ENCODE measurements at places on chromosomes 4 and X.
A peak's percentile ranks its signal among the peaks of the same experiment; 100 is the strongest.

DNA sequence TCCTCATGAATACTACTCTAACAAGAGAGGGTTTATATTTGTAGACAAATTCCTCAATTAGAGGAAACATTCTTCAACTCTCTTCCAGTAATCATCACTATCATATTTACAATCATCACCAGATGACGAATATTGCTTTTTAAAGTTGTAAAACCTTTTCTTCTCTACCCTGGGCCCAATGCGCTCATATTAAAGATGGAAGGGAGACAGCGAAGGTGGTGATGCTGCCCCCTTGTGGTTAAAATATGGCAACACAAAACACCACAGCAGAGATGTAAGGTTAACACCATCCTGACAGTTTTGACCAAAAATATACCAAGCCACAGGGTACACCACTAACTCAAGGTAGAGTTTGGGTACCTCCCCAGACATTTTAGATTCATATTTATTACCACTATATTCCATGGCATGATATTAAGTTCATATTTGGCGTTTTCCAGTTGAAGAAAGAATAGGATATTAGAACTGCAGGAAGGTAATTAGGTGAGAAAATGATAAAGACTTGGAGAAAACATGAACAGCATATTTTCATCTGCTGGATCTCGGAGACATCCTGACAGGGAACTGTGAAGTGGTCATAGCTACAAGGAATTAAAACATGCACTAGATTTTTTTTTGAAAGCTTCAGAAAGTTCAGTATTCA lies 72.8 kb downstream of the SLC9A7 start:
- peak; percentile 19 for DNase-seq

GRCh38 chr4:84966382-84967242 lies at the start of gene WDFY3:
Gene WDFY3, minus strand, starts transcription at chr4:84966690. Its CDS starts 106,099 bp downstream, at chr4:84860591.
- peak; percentile 79 for DNase-seq

DNA sequence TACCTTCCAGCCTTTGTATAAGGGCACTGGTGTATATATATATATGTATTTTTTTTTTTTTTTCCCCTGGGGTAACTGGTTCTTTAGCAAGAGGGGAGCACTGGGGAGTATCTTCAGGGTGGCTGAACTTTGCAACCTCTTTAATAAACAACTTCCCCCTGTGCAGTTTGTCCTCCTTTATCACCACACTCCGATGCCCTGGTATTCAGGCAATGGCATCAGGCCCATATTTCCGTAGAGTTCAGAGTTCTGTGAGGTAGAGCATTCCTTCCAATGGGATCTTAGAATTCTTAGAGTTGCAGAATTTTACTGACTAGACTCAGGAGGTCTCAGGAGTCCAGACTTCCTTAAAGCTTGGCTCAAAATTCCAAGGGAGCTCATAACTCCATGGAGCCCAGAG lies 24.6 kb downstream of the NYX start:
- no peak for DNase-seq

- DNase-seq, result no peak
These were observed 758 bp upstream of the NR3C2 start for GRCh38 chr4:148442832-148443511.

DNA sequence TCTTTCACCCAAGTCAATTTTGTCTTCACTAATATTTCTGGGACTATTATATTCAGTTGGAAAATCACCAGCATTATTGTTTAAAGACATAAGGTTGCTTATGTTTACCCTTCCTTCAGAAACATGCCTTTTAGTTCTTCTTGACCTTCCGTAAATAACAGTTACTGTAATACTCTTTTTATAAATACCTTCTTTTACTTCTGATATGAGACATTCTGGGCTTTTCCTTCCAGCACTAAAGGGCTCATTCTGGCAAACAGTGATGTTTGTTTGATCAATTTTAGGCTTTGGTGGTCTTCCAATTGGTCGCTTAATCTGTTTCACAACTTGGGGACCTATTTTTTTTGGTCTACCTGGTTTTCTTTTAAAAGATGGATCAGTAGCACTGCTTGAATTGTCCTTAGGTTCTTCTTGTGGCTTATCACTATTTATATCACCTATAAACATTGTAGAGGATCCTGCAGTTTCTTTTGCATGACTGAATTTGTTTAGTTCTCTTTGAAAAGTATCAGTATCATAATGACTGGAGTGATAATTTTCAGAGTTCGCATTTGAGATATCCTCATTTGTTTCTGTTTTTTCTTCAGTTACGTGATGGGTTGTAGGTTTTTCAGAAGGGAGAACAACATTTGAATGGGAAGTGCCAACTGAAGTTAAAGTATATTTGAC lies 64.8 kb downstream of the NCAPG start:
- DNase-seq, result no peak

DNA sequence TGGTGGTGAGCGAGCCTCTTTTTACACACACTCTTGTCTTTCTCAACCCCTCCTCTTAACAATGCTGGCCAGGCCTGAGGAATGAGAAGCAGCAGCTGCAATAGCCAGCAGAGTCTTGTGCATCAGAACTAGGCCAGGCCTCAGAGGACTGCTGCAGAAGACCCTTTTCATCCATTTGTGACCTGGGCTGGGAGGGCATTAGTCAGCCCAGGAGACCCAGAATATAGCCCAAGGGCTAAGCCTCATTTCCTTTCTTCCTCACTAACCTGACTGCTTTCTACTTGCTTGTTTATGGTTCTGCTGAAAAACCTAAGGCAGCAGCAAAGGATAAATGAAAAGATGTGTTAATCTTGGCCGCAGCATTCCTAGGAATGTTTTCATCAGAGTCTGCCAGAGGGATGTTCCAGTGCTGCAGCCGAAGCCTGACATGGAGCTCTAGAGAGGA lies 254.7 kb upstream of the AR start:
- DNase-seq, result no peak

DNA sequence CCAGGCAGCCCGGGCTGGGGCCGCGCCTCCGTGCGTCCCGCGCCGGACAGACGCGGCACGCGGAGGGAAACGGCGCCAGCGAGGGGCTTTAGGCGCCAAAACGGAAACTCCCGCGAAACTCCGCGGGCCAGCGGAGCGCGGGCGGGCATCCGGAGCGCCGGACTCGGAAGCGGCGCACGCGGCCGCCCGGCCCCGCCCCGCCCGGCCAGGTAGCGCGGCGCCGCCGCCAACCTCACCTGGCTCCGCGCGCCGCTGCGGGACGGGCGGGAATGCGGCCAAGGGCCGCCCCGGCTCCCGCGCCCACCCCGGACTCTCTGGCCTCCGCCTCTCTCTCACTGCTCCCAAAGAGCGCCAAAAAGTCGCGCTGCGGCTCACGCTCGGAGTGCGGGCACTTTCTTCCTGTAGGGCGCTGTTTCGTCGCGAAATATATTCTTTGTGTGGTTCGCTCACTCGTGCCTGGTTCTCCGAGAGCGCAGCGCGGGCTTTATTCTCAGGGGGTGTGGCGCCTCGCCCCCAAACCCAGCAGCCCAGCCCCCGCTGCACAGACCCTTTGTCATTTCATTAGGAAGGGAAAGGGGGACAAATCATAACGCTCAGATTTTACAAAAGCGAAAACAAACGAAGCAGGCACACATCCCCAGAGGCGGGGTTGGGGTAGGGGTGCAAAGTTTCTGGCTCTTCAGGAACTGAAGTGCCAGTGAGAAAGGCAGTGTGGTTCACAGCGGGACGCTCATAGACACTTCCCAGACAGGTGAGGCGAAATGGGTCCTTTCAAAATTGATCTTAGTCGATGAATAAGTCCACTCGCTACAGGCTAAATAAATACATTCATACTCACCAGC lies 961 bp upstream of the MBNL3 start:
- peak; percentile 50 for DNase-seq

- no peak for DNase-seq
These were observed 2385.0 kb upstream of the TENM3 start for GRCh38 chr4:179858221-179858620.

DNA sequence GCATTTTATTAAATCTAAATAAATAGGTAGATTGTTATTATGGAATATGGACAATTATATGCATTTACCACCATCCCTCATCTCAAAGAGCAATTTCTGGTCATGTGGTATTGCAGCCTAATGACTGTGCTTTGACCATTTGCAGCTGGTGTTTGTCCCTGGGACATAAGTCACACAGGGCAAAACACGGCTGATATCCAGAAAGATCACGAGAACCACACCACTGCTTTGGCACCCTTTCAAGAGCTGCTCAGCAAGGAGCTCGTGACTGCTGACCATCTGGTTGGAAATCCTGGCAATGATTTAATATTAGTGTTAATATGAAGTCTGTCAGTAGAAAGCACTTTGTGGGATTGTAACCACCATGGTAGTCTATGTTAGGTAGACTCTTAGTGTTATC lies 545.0 kb downstream of the GBA3 start:
- DNase-seq, result no peak

DNA sequence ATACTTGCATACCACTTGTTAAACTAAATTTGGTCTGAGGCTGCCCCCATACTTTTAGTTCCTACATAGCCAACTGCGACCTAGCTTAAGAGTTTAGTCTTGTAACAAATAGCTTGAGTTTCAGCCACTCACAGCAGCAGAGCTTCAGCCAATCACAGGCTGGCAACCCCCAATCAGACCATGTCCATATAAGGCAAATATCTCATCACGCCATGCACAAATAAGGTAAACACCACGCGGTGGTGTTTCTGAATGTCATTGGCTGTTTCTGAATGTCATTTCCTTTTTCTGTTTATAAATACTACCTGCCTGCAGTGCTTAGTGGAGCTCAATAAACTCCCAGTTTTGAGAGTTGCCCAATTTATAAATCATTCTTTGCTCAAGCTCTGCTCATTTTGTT lies 143.1 kb upstream of the MAD2L1 start:
- no peak for DNase-seq

- DNase-seq, result no peak
These were observed 159.8 kb upstream of the FAM241A start for GRCh38 chr4:111985426-111985825.

GRCh38 chrX:119549327-119550016 lies 15.7 kb downstream of the STEEP1 start:
- no peak for DNase-seq

DNA sequence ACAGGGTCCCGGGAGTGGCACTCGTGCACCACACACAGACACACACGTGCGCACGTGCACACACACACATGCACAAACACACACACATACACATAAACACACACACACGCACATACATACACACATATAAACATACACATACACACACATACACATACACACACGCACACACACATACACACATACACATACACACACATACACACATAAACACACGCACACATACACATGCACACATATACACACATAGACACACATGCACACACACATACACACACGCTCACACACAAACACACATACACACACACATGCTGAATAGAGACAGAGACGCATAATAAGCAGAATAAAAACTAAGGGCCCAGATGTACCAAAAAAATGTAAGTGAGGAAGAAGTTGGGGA lies 332.2 kb upstream of the CXorf51B start:
- no peak for DNase-seq

GRCh38 chr4:5470318-5471198 lies 237.8 kb downstream of the EVC2 start:
- DNase-seq, result no peak

GRCh38 chr4:2809610-2810180 lies 16.8 kb downstream of the SH3BP2 start:
- DNase-seq, result no peak

GRCh38 chrX:40266490-40267333 lies 169.0 kb upstream of the BCOR start:
- DNase-seq, result peak; percentile 55

GRCh38 chrX:2631743-2632532 lies 59.2 kb upstream of the CD99 start:
- DNase-seq, result no peak

- DNase-seq, result no peak
These were observed 35.4 kb downstream of the NAT8L start for GRCh38 chr4:2094545-2094944.

GRCh38 chr4:140645614-140646412 lies 77.1 kb upstream of the UCP1 start:
- DNase-seq, result peak; percentile 60

GRCh38 chr4:67721770-67722597 lies 21.0 kb upstream of the UBA6 start:
- DNase-seq, result no peak

DNA sequence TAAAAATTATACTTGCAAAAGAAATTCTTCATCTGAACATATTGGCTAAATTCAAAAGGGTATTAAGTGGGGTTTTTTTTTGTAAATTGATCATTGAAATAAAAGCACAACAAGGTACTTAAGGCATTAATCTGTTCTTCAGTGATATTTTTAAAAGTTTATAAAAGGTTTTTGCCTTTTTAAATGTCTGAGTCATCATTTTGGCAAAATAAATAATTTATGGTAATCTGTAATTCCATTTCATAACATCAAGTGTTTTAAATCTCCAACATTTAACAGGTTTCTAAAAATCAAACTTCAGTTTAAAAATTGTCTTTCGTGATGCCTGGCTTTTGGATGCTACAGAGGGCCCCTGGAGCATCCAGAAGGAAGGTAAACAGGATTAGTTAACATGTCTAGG lies 27.4 kb downstream of the NLRP2B start:
- DNase-seq, result no peak

DNA sequence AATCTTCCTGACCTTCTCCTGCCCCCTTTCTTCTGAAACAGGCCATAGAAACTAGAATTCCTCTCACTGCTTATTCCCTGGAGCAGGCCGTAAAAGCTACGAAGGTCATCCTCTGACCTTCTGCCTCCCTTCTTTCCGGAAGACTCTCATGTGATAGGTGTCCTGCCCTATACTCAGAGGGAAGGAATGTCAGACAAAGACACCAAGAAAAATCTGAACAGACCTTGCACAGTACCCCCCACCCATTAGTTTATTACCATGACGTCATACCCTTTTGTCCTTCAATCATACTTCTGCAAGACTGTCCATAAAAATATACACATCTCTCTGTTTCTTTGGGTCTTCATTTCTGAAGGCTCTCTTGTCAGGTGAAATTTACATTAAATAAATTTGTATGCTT lies 1523.9 kb downstream of the RPA4 start:
- no peak for DNase-seq

- DNase-seq, result no peak
These were observed 44.7 kb downstream of the DDX60 start for GRCh38 chr4:168273838-168274237.

DNA sequence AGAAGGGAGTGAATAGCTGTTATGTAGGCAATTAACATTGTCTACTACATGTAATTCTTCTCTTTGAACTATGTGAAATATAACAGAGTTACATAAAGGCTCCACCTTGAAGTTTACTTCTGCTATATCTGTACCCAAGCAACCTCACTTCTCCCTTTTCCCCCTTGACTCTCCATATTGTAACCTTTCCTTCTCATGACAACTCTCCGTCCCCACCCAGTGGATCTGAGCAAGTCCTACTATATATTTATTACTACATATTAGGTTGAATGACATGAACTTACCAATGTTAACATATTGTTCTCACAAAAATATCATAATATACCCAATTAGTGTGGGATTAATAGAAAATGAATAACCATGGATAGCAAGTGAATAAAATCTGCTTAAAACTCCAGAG lies 93.2 kb upstream of the ATP8A1 start:
- DNase-seq, result peak; percentile 5

DNA sequence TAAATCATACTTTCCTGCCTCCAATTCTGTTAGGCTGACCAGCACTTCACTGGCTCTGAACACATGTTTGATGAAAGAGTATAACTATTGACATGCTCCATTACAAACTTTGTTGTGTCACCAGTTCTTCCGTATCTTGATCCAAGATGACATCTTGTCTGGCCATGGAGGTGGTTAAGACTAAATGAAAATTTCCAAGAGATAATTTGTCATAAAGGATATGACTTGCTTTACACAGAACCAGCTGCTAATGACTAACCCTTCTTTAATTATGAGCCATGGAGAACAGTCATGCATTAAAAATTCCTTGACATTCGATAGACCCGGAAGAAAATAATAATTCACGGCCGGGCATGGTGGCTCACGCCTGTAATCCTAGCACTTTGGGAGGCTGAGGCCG lies 17.7 kb upstream of the N4BP2 start:
- no peak for DNase-seq

Data from NCI-H345 (cell line).